CD4-positive, alpha-beta T cell treated with Interleukin-2 at 100 ng/mL for 4 hours (primary cell): ENCODE measurements at places on chromosomes 16 and 17.

GRCh38 chr17:61638087-61638486 is 47.1 kb upstream of the NACA2 start:
- DNase-seq: no peak

GRCh38 chr16:12308060-12308459 is 331.5 kb downstream of the SNX29 start:
- DNase-seq: no peak

DNA sequence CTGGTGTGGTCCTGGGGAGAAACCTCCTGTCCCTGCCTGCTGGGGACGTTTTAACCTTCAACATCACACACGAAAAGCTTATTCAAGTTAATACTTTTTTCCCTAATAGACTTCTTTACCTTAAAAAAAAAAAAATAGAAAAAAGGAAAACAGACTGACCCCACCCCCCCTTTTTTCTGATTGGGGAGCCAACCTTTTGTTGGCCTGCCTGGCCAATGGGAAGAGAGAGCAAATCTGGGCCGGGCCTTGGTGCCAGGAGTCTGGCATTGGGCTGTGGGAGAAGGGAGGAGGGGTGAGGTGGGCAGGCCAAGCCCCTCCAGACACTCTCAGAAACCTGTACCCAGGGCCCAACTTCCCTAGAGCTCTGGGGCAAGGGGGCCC is 3.0 kb downstream of the CBX8 start:
- DNase-seq: no peak

GRCh38 chr17:43907425-43907981 is at the start of gene MPP2:
Gene MPP2 (minus strand): TSS chr17:43907536. CDS start chr17:43904460, 3,076 bp downstream.
- peak; percentile 45 for DNase-seq

DNA sequence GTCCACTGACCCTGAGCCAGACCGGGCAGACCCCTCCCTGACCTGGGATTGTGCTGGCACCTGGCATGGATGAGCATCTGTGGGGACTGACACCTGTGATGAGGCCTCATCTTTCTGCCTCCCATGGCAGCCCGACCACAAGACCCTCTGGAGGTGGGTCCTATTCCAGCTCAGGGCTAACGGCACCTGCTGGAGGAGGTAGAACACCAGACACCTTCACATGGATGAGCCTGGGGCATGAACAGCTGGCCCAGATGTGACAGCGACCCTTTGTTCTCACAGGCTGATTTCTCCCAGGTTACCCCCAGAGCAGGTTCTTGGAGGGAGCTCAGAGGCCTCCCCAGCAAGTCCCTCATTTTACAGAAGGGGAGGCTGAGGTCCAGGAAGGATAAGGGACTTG is 46.4 kb upstream of the PIK3R6 start:
- no peak for DNase-seq

GRCh38 chr17:74649909-74650308 is 26.4 kb upstream of the CD300E start:
- DNase-seq: no peak

DNA sequence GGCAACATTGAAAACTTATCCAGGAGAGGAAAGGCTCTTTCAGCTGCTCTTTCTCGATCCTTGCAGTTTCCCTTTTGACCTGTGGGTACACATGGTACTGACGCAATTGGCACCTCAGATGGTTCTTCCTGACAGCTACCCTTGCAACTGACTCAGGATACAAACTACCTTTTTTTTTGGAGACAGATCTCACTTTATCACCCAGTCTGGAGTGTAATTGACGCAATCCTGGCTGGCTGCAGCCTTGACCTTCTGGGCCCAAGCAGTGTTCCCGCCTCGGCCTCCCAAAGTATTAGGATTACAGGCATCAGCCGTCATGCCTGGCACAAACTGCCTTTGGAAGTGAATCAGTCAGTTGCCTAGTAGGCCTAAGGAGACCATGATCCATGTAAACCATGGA is 607.2 kb downstream of the WWOX start:
- no peak for DNase-seq

- DNase-seq: peak; percentile 13
Observed at GRCh38 chr16:2090777-2091546, 43.2 kb downstream of the TSC2 start.

GRCh38 chr17:65712383-65713267 is 151.2 kb upstream of the AXIN2 start:
- no peak for DNase-seq

- no peak for DNase-seq
Observed at GRCh38 chr16:22346483-22346882, 27.9 kb downstream of the CDR2 start.

- DNase-seq: no peak
Observed at GRCh38 chr17:3029213-3029913, 34.0 kb downstream of the OR1D5 start.

- DNase-seq: no peak
Observed at GRCh38 chr17:1026599-1026975, 29.7 kb downstream of the TIMM22 start.

DNA sequence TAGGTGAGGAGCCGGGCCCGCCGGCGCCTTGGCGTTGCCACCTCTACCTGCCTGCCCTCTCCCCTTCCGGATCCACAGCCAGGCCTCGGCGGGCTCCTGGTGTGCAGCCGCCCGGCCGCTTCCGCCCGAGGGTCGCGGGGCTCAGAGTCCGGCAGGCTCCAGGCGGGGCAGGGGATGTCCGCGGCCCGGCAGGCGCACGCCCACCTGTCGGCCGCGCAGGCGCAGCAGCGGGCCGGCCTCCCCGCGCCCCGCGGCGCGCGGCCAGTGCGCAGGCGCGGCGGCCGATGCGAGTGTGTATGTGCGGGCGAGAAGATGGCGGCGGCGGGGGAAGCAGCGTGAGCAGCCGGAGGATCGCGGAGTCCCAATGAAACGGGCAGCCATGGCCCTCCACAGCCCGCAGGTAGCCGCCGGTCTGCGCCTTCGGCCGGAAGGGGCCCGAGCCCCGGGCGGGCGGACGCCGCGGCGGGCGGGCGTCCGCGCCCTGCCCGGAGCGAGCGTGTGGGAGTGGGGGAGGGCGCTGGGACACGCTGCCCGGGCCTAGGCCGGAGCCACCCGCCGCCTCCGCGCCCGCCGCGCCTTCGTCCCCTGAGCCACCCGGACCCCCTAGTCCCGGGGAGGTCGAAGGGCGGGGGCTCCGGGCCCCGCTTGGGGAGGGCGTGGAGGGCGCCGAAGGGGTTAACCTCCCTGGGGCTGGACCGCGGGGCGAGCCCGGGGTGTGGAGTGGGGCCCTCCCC is at the start of gene USP10:
USP10 (plus strand) TSS at position 289 of the 734 bp plus-strand sequence; CDS start at position 380, 91 bp downstream.
- peak; percentile 81 for DNase-seq

- DNase-seq: no peak
Observed at GRCh38 chr17:73588891-73589290, 55.4 kb downstream of the SDK2 start.

GRCh38 chr16:14003074-14003570 is 68.0 kb upstream of the MRTFB start:
- DNase-seq: no peak

- DNase-seq: no peak
Observed at GRCh38 chr17:67071595-67071994, 27.2 kb downstream of the CACNG1 start.

DNA sequence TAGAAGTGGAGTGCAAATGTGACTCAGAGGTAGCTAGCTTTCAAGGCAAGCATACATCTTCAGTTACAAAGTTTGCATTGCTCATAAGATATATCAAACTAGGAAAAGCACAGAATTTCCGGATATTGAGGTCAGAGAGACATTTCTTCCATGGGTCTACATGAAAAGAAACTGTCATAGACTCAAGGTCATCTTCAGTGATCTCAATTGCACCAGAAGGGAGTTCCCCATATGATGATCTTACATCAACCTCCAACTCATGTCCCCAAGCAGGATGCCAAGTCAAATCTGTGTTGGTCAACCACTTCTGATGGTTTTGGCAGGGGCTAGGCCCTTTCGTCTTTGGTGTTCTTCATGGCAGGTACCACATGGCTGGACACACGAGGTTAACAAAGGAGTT is 459.9 kb upstream of the MAF start:
- DNase-seq: no peak

- no peak for DNase-seq
Observed at GRCh38 chr16:88289968-88290401, 92.8 kb upstream of the ZNF469 start.

GRCh38 chr17:61368049-61368831 is 31.4 kb upstream of the TBX2 start:
- DNase-seq: no peak

DNA sequence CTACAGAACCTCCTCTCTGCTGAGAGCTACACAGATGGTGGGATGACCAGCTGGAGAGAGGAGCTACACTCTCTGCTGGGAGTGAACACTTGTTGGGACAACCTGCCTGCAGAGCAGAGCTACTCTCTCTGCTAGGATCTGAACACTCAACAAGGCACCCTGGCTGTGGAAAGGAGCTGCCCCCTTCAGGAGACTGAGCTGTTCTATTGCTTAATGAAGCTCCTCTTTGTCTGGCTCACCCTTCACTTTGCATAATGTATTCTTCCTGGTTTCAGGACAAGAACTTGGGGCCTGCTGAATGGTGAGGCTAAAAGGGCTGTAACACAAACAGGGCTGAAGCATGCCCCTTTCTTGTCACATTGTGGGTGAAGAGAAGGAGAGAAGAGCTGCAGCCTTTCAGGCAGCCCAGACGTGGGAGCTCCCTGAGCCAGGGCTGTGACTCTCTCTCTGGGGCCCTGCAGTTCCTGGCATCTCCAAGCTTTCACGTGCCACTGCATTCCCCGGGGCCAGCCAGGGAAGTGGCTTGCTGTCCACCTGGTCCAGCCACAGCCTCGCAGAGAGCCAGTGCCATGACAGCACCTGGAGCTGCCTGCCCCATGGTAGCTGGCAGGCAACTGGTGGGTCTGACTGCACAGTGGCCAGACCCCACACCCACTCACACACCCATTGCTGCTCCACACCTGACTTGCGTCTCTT is 272.8 kb upstream of the KCNJ16 start:
- no peak for DNase-seq

DNA sequence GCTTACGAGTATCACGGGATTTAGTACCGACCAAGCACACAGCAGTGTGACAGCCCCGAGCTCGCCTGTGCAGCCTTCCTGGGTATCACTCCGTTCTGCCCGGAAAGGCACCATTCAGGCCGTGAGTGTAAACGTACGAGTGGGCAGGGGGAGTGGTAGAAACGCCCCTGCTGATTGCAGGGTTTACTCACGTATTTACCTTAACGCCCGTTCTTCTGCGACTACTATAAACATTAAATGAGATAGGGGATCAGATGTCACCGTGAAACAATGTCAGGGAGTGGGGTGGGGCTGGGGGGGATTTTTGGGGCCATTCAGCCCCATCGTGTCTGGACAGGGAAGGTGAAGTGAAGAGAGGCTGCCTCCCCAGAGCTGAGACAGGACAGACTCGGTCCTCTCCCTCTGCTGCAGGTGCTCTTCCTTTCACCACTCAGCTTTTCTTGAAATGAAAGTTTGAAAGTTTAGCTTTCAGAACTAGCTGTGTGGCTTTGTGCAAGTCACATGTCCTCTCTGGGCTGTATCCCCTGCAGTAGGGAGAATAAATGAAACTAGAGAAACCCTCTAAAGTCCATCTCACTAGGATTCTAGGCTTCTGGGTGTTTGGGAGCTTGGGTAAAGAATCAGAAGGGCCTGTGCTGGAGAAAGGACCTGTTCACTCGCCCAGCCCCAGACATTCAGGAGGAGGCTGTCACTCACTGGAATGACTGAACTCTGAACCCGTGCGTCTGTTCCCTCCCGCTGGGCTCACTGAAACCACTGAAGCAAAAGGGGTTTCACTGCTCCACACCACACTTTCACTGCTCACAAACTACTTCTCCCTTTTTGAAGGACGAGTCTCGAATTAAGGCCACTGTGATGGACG is 66.7 kb downstream of the RPA1 start:
- no peak for DNase-seq

GRCh38 chr16:29849505-29849904 is 13.5 kb downstream of the CDIPT start:
- DNase-seq: no peak

DNA sequence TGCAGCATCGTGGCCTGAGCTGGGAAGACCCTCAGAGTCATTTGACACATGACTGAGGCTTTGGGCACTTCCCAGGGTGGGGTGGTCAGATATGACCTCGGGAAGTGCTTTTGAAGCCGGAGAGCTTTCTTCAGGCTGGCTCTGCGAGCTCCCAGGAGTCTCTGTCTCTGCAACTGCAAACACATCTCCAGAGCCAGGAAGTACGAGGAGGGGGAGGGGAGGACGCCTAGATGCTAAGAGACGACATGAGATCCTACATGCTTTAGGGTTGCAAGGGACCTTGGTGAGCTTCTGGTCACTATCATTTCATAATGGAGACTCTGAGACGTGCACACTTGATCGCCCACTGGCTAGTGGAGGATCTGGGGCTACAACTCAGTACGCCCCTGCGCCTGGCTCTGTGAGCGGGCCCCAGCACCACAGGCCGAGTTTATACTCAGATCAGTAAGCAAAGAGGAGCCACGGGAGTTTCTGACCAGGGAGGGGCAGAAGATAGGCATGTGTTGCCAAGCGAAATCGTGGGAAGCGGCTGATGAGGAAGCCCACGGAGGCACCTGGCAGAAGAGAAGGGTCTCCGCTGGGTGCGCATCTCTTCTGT is 527 bp upstream of the MGAT5B start:
- no peak for DNase-seq

DNA sequence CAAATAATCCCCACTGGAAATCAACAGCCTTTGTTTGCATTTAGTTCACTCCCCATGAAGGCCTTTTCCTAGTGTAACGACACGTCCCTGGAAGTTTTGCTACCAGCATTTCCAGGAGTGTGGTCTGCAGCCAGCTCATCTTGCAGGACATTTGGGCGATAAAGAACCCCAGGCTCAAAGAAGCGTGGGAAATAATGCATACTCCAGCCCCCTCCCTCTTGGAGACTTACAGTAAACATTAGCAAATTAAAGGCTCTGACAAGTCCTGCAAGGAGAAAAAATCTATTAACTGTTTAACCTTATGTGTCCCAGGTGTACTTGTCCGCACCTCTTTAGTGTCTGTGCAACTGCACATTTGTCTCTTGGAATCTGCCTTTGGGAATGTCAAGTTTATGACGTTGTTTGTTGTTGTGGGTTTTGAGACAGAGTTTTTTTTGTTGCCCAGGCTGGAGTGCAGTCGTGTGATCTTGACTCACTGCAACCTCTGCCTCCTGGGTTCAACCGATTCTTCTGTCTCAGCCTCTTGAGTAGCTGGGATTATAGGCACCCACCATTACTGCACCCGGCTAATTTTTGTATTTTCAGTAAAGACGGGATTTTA is 131.1 kb downstream of the ABCC1 start:
- DNase-seq: no peak

DNA sequence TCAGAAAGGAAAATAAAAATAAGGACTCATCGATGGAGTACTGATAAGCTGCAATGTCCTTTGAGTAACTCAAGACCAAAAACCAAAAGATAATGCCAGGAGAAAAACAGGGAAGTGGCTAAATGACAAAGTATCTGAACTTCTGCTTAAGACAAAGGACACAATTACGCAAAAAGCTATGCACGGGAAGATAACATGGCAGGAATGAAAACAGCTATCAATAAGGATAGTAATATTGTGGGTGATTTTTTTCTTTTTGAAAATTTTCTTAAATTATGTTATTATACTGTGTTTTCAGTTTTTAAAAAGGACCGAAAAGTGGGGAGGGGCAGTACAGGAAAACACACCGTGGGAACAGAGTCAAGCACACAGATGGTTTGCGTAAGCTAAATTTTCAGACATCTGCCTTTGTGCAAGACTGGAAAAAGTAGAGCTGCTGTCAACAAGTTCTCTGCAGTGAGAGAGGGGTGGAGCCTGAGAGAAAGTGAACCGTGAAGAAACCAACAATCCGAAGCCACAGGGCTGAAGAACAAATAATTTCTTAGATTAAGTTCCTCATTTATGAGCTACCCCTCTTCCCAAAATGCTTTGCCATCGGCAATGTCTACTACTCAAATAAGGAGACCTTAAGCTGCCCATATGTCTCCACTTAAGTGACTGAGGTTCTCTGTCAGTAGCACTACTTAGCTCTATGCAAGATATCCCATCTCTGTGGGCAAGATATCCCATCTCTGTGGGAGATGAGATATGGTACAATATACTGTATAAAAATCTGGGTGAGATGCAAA is 99.9 kb upstream of the CORO6 start:
- peak; percentile 59 for DNase-seq
